Jurkat, Clone E6-1 (cell line): ENCODE measurements at places on chromosomes 6 and 20.
A peak's percentile ranks its signal among the peaks of the same experiment; 100 is the strongest.

- DNase-seq = peak; percentile 54
These were observed 11.2 kb downstream of the ZNF337 start for GRCh38 chr20:25685276-25686080.

- DNase-seq = no peak
These were observed 234.7 kb upstream of the SASH1 start for GRCh38 chr6:148107911-148108310.

DNA sequence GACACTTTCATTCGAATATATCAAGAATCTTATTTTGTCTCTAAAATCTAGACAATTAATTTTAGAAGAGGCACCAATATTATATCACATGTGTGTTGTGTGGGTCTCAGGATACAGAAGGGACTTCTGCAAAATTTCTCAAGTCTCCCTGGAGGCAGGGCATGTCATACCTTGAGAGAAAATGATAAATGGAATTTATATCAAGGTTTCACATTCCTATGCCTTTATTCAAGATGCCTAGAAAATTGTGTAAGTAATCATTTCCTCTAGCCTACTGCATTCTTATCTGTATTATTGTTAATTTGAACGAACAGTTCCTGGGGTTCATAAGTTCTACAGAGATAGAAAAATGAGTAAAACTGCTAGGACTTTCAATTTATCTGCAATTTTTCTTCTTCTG is 1247.9 kb downstream of the GRIK2 start:
- no peak for DNase-seq

DNA sequence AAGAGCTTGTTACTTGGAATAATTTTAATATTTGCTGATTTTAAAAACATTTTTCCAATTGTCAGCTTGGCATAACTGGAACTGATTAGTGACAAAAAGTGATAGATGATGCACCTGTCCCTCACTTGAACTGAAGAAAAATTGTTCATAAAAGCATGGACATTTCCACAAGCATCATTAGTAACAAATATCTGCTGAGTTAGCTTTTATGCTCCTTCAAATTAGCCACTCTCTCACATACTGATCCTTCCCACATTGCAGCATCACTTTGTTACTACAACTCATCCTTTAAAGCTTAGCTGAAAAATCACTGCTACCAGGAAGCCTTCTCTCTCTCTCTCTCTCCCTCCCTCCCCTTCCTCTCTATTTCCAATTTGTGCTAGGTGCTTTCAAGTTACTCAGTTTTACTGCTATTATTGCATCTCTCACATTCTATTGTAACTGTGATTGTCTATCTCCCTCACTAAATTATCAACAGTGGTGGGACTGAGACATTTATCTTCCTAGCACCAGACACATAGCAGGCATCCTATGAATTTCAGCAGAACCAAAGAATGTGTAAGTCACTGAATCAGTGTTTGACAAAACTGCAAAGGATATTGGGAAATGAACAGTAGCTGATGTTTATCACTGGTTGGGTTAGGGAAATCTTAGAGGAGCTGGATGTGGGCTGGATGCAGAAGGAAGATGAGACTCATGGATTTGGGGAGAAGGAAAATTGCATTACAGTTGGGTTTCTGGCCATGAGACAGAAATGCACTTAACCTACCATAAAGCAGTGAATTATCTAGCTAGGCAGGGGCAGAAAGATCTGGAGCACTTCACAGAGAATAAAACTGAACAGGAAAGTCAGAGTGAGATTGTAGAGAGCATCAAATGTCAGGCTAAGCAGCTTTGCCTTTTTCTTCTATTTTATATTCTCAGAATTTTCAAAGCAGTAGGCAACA is 128.4 kb upstream of the PLN start:
- DNase-seq = no peak

DNA sequence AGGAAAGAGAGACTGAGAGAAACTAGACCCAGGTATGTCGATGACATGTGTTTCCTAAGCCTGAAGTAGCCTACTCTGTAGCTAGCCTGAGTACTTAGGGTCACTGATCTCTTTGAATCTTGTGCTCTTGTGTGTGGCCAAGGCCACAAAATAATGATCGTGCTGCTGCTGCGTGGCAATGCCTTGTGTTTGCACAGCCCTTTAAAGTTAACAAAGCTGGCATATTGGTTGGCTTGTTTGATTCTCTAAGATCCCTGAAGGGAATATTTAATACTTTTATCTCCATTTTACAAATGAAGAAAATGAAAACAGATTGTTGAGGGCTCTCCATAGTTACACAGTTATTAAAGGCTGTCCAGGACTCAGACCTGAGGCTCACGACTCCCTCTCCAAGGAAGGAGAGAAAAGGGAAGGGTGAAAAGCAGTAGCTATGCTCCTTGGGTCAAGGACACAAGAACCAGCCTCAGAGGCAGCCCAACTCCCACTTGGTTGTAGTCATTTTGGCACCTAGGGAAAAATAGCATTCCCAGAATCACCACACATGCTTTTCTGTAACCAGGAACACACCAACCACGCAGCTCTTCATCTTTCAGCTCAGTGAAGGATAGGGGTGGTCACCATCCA is 130.7 kb downstream of the LRFN2 start:
- DNase-seq = no peak

DNA sequence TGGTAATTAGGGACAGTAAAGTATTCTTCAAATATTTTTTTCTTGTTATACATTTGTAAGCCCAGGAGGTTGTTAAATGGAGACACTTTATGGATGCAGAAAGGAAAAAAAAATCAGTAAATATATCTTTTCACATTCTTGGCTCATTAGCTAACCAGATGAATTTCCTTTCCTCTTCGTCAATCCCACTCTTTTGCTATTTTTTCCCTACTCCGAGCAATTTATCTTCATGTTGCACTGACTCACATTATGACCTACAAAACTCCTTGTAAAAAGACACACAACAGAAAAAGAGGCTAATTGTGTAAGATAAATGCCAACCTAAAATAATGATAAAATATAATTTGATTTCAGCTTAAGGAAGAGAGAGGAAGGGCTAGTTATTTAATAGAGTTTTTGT is 472.9 kb upstream of the ZNF337 start:
- DNase-seq = no peak

DNA sequence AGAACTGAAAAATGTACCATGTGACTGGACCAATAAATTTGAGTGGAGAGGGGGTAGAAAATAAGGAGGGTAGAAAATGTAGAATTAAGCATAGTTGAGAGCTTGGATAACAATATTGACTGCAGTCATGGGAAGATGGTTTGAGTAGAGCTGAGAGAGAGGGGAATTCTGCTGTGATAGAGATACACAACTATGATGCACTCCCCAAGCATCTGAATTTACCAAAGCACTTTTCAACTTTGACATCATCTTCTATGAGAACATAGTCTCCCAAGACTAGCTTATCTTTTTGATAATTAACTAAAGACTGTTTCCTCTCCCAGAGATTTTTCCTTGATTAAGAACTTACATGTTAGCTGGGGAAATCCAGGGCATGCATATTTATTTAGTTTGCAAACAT is 103.1 kb downstream of the TNFRSF21 start:
- DNase-seq = no peak

GRCh38 chr6:143754204-143754603 is 76.4 kb downstream of the PHACTR2 start:
- DNase-seq = no peak

- no peak for DNase-seq
These were observed 111.5 kb upstream of the CITED2 start for GRCh38 chr6:139485742-139486475.

DNA sequence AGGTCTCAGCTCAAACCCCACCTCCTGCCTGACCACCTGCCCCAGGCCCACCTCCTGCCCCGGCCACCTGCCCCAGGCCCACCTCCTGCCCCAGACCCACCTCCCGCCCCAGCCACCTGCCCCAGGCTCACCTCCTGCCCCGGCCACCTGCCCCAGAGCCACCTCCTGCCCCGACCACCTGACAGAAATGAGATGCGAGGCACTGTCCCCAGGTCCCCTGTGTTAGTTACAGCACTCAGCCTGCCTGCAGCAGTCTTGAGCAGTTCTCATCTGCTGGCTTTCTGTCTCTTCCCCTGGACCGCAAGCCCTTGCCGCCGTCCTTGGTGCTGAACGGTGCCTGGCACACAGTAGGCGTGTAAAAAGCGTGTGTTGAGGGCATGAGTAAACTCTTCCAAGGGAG is 79.5 kb downstream of the CDH4 start:
- DNase-seq = no peak

DNA sequence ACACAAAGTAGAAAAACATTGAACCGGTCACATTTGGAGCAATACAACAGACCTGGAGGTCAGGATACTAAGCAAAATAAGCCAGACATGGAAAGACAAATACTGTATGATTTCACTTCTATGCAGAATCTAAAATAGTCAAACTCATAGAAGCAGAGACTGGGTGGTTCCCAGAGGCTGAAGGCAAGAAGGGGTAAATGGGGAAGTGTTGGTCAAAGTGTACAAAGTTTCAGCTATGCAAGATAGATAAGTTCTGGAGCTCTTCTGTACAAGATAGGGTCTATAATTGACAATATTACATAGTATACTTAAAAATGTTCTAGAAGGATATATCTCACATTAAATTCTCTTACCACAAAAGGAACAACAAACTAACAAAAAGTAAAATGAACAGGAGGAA is 70.3 kb downstream of the TMEM244 start:
- DNase-seq = no peak

GRCh38 chr6:108557494-108558371 is 3.0 kb upstream of the FOXO3 start:
- DNase-seq = peak; percentile 70

- no peak for DNase-seq
These were observed 105.5 kb downstream of the HUS1B start for GRCh38 chr6:551405-551804.

DNA sequence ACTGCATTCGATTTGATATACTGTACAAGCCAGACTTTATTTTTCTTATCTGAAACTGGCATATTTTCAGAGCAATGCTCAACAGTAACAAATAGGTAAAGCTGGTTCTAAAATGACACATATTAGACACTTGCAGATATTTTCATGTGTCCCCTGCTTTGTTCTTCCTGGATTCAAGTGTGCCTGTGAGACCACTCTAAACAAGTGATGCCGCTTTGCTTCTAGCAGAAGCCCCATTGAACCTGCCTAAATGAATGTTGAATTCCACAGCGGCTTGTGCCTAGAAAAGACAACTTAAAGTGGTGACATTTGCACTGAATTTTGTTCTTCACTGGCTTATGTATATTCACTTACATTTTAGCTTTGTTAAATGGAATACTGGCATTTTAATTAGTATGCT is 115.7 kb downstream of the AKAP7 start:
- DNase-seq = no peak

DNA sequence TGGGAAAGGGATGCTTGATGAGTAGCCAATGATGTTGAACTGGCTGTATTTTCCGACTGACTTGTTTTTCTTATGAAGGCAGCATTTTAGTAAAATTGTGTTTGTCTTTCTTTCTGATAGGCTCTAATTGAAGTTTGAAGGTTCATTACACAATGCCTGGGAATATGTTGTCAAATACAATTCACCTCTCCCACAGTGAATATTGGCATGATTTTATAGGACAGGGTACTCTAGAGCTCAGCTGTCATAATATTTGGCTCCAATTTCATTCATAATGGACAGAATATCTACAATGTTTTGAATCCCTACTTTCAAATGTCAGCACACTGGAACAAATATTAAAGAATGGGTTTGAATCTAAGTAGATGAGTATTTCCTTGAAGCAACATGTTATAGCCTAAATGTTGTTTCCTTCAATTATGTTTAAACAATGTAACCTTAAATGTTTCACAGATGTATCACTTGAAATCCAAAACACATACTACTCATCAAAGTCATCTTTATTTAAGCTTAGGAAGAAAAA is 81.4 kb downstream of the LAMA2 start:
- DNase-seq = no peak

DNA sequence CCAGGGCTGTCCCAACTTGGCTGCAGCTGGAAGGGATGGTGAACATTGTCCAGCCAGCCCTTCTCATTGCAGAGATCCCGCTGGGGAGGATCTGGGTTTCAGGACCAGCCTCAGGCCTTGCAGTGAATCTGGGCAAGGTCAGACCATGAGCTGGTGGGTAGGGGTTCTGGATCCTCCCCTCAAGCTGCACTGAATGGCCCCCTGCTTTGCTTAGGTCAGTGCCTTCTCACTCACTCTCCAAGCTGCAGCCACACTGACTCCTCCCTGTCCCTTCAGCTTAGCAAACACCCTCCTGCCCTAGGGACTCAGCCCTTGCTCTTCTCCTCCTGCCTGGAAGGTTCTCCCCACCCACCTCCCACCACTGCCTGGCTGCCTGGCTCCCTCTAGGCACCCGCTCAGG is 95.3 kb upstream of the KCNG1 start:
- no peak for DNase-seq

- DNase-seq = no peak
These were observed 23.4 kb upstream of the KCNG1 start for GRCh38 chr20:51046021-51046985.

- no peak for DNase-seq
These were observed 82.5 kb upstream of the CCDC28A start for GRCh38 chr6:138690975-138691594.

DNA sequence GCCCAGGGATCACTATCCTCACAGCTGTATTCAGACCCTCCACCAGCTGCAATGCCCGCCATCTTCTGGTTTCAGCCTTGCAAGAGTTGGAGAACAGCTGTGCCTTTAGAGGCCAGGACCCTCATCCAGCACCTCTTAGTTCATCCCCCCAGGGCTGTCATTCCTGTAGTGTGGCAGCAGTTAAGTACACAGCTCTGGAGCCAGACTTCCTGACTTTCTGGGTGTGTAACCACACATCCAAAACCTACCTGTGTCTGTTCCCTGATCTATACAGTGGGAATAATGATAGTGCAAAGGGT is 452 bp upstream of the TREM2 start:
- DNase-seq = no peak

- DNase-seq = no peak
These were observed at the start of gene TGM2 for GRCh38 chr20:38165089-38165965. TSS of gene TGM2 (minus strand) at chr20:38165270. CDS start at chr20:38165198, 72 bp downstream.

DNA sequence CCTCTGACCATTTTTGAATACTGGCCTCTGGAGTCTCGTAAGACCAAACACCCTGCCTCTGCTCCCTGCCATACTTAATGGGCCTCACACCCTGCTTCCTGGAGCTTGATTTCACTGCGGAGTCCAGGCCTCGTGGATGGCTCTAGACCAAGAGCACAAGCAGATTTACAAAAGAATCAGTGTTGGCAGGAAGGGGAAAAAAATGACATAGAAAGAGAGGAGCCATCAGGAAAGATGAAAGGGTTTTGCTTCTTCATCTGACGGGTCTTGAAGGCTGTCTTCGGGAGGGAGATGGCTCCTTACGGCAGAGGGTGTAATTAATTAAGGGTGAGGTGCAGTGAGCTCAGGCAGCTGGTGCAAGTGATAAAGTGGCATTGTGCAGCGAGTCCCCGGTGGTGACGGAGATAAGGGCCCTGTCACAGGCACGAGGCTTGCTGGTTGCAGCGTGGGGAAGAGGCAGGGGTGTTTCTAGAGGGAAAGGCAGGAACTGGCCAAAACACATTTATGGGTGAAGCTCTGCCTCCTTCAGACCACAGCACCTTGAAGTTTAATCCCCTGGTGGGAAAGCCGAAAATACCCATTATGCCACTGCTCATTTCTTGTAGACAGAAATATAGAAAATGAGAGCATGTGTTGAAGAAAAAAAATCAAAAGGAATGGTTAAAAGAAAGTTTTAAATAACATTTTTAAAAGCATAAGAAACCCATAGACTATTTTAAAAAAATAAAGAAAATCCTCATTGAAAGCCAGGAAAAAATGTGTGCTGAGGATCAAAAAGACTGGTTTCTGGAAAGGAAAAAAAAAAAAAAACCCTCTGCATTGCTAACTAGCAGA is 128.6 kb upstream of the LRFN2 start:
- DNase-seq = peak; percentile 83
